ENCODE measurements at places on chromosomes 6 and 20.

GRCh38 chr20:40922865-40923264 lies 105.8 kb upstream of the TOP1 start:
- DNase-seq, result no peak

- no peak for DNase-seq
Observed at GRCh38 chr6:56714982-56715456, 72.3 kb upstream of the DST start.

GRCh38 chr6:7236306-7237209 lies 76.4 kb downstream of the SSR1 start:
- DNase-seq, result peak; percentile 53

- peak; percentile 84 for DNase-seq
Observed at GRCh38 chr6:18990059-18990978, 603.2 kb downstream of the RNF144B start.

DNA sequence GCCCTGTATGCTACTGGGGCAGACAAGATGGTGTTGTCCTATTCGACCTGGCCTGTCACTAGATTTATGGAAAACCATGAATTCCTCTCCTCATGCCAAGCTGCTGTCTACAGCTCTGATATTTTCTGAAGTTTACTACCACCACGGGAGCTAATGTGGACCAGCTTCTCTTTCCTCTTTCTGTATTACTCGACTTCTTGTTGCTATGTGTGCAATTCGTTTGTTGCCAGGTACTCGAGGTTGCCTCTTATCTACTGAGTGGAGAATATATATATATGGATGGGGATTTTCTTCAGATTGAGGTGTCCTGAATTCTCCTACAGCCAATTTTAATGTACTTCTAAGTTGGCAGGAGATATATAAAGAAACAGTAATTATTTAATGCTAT lies 34.7 kb downstream of the MAN1A1 start:
- DNase-seq, result no peak

- DNase-seq, result no peak
Observed at GRCh38 chr20:22058746-22059145, 353.3 kb downstream of the PAX1 start.

- DNase-seq, result no peak
Observed at GRCh38 chr6:140360651-140361050, 986.2 kb upstream of the CITED2 start.

- DNase-seq, result no peak
Observed at GRCh38 chr6:2741756-2742155, 9.0 kb downstream of the MYLK4 start.

- DNase-seq, result no peak
Observed at GRCh38 chr20:5402903-5403531, 86.3 kb upstream of the PROKR2 start.

DNA sequence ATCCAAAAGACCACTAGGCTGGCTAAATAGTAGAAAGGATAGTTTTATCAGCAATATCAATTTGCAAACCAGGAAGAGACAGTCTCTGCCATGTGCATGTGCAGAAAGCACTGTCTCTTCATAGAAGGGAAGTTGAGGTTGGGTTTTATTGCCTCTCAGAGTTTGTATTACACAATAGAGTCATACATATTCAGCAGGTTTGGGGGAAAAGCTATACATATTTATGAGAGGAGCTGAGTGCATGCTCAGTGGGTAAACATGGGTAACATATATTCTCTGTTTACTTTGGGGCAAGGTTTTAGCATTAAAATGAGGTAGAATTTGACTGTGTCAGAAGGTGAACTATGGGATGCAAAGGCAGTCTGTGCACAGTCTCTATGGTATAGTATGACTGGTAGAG lies 14.9 kb downstream of the TMEM170B start:
- no peak for DNase-seq

DNA sequence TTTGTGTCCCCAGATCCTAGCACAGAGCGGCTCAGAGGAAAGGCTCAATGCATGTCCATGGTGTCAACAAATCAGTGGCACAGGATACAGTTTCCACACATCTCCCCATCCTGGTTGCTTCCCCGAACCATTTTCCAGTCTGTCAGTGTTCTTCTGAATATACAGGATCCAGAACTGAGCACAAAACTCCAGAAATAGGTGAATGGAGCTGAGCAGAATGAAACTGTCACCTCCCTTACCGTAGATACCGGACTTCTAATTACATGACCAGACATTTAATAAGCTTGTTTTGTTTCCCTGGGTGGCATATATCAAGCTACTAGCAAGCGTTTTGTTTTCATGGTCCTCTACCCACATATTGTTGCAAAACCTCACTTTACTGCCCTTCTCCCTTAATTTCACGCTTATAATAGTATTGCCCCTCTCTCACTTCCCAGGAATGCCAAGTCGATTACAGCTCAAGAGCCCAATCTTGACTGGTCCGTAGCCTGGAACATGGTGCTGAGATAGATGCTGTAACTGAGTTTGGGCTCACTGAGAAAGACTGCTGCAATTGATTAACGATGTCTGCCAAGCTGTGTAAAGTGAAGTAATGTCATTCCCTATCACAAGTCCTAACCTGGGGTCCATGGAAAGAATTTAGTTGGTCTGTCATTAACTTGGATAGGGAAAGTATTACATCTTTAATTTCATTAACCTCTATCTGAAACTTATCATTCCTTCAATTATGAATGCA lies 12.0 kb upstream of the SCRT2 start:
- DNase-seq, result no peak

DNA sequence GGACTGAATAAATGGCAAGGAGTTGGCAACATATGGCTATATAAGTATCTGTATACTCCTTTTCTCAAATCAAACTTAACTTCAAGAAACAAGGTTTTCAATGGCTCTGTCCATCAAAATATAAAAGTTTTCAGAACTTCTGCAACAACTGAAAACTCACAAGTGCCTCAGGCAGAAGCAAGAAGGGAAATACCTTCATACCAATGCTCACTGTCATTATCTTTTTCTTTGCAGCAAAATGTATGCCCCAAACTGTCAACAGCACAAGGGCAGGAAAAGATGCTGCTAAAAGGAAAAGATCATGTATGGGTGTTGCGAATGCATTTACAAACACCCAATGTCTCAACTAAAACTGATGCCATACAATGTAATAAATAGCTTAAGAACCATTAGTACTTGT lies 45.9 kb downstream of the PTPRK start:
- DNase-seq, result no peak

DNA sequence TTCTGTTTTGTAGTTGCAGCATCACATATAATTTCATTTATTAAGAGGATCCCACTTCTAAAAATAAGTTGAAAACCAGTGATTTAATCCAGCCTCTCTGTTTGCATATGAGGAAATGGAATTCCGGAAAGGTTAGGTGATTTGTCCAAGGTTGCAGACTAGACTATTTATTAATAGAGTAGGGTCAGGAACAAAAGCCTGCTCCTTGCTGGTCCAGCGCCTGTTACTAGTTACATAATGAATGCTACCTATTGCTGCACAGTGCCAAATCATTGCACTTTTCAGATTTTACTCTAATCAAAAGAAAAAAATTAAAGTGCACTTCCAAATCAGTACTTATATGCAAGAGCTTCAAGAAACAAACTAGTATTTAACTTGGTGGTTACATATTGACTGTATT lies 238.6 kb downstream of the ESR1 start:
- no peak for DNase-seq

GRCh38 chr6:43873806-43874714 lies 104.0 kb downstream of the VEGFA start:
- DNase-seq, result peak; percentile 92

- no peak for DNase-seq
Observed at GRCh38 chr20:11012975-11013374, 339.2 kb upstream of the JAG1 start.

DNA sequence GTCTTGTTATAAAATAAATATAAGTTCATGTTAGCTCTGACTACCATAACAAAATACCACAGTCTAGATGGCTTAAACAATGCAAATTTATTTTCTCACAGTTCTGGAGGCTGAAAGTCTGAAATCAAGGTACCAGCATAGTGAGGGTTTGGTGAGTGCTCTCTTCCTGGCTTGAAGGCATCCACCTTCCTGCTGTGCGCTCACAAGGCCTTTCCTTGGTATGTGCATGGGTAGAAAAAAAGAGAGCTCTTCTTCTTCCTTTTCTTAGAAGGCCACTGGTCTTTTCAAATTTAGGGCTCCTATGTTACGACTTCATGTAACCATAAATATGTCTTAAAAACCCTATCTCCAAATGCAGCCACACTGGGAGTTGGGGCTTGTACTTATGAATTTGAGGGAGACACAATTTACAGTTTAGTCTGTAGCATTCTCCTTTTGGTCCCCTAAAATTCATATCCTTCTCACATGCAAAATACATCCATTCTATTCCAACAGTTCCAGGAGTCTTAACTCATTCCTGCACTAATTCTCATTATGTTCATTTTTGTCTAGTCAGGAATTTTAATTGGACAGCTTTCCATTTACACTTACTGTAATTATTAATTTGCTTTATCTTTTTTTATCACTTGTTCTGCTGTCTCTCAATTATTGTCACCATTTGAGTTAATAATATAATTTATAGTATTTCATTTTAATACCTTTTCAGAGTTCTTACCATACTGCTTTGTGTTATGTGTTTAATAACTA lies 381.9 kb upstream of the EPHA7 start:
- DNase-seq, result no peak

DNA sequence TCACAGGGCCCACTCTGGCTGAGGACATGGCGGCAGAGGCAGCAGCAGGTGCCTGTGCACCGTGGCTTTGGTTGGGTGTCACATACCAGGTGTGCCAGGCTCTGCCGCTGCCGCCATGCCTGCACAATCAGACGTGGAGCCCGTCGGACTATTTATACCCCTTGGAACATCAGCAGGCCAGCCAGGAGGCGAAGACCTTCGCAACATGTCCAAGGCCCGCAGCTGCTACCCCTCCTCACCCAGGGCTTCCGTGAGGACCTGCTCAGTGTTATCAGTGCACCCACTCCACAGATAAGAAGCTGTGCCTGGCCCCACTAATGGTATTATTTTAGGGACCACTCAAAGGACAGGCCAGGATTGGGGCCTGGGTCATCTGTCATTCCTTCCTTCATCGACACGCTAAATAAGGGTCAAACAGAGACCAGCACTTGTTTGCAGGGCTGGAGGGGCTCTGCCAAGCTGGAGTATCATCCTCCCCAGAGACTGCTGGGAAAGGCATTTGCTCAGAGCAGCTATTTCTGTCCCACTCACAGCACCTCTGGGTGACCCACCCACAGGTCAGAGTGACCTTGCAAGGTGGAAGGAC lies 109.2 kb downstream of the BMP7 start:
- no peak for DNase-seq

DNA sequence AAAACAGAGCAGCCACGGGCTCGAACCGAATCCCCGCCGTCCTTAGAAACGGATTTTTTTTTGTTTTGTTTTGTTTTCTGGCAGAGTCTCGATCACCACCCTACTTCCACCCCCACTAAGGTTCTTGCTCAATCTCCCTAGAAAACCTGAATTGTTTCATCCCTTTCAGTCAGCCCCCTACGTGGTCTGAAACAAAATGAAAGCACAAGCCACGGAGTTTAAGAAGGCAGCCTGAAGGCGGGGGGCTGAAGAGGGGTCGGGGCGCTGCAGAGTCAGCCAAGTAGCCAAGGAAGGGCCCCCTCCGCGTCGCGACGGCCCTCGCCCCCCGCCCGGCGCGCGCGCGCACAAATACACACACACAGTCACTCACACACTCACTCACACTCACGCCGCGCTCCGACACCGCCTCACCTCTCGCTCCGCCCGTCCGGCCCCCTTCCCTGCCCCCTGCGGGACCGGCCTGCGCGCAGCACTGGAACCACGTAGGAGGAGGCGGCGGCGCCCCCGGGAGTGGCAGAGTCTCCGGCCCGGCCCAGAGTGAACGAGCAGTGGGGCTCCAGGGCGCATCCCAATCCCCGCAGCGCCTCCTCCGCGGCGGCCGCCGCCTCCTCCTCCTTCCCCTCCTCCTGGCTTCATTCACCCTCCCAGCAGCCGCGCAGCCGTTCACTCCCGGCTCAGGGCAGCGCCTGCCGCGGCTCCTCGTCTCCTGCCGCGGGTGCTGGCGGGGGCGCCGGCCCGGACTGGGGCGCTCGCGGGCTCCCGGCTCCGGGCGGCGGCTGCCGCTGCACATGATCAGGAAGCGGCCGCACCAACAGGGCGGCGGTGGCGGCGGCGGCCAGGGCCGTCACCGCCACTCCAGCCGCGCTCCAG lies 1.4 kb downstream of the ATXN1 start:
- DNase-seq, result peak; percentile 95

GRCh38 chr6:139475646-139476045 lies 101.2 kb upstream of the CITED2 start:
- no peak for DNase-seq

DNA sequence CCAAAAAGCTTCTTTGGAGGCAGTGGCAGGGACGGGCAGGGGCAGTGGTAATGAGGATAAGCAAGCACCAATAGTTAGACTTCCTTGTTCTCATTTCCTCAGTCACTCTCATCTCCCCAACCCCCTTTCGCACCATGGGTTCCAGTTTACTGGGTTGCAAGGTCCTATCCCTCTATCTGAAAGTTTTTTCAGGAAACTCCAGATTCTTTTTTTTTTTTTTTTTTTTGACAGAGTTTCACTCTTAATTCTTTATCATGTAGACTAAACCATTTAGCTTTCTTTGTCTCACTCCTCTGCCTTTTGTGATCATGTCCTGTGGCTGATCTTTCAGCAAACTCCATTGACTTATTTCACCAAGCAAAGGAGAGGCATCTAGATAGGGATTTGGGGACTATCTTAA lies 51.4 kb upstream of the GMDS start:
- DNase-seq, result no peak

GRCh38 chr20:36241678-36242077 lies 5.4 kb downstream of the AAR2 start:
- no peak for DNase-seq

DNA sequence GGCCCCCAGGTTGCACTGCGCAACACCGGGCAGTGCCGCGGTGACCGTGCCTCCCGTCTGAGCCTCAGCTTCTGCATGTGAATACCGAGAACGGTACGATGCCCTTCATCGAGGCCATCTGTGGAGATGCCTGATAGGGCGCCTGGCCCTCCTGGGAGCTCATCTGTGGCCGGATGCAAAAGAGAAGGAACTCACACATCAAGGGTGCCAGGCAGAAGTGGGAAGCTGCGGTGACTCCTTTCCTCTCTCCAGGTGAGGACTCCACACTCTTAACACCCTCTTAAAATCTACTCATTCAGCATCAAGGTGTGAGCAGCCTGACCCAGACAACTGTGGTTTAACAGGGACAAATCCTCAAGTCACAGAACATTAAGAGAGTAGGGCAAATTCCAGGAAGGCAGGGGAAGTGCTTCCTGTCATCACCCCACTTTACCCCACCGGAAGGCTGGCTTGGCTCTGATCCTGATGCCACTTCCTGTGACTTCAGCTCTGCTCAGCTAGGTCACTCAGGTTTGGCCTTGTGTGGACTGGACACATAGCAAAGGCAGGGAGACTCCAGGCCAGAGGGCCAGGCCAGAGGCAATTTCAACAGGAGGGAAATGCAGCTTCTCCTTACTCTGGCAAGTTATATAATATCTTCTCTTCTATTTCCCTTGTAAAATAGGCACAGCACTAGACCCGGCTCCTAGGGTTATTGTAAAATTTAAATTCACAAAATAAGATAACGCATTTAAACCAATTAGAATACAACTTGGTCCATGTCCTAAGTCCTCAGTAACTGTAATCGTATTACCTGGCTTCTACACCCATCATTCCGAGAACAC lies 69.4 kb downstream of the CPNE5 start:
- no peak for DNase-seq
